Omental fat pad (tissue), 4 donors: ENCODE measurements at places on chromosomes 4 and X.

DNA sequence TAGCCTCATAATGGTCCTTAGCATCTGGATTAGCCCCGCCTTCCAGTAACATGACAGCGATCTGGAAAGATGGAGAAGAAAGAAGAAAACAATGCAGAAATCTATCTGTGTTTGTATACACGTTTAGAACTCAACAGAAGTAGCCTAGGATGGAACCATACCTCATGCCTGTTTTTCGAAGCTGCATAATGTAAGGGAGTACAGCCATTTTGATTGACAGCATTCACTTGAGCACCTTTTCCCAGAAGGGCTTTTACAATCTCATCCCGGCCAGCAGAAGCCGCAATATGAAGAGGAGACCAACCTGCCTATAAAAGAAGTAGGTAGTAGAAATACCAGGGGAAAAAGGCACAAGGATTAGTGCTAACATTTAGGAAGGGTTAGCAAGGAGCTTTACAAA is 3.5 kb downstream of the PSMD10 start:
- no peak for DNase-seq

GRCh38 chrX:103254171-103254824 is 657 bp downstream of the TCEAL8 start:
- DNase-seq, result no peak

DNA sequence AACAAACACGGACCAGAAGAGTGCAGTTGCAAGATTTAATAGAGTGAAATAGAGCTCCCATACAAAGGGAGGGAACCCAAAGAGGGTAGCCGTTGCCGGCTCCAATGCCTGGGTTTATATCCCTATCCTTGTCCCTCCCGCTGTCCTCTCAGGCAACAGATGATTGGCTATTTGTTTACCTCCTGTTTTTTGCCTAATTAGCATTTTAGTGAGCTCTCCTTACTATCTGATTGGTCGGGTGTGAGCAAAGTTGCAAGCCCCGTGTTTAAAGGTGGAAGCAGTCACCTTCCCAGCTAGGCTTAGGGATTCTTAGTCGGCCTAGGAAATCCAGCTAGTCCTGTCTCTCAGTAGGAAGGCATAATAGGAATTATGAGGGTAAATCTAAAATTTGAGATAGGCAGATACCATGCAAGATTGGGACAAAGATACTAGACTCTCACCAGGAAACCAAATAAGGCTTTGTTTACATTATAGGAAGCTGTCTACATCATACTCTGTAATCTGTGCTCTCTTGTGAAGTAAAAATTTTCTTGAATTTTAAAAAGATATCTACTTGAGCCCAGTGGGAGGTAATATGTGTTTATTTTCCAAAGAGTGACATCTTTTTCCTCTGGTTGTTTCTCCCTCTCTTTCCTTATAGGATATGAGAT is 65.9 kb downstream of the ATP10D start:
- no peak for DNase-seq

GRCh38 chr4:76697129-76697803 is 200.7 kb downstream of the SOWAHB start:
- no peak for DNase-seq

DNA sequence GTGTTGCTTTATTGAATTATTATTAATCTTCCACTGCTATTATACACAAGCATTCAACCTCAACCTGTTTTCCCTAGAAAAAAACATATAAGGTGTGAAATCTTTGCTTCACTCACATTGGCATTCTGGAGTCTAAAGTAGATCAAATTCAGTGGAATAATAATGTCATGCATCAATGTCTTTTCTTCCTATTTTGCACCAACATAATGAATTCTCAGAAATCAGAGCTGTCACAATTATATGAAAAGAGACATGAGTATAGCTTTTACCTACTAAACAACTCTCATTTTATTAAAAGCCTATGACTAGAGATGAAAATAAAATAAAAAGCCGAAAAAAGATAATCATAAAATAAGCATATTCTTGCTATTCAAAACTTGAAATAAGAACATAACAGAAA is 96.3 kb upstream of the QRFPR start:
- no peak for DNase-seq

DNA sequence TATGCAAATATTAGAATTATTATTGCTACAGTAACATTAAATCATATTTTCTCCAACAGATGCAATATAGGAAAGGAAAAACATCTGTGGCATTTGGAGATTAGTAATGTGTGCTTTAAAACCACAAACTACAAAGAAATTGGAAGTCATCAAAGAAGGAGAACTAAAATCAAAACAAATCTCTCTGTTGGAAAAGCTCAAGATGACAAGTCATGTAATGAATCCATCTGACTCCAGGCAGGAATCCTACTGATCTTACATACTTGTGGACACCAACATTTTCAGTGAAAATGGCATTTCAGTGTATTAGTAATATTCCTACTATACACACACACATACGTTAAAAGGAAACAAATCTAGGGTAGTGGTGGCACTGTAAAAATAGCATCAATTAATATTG is 98.2 kb downstream of the SLC39A8 start:
- no peak for DNase-seq

- DNase-seq, result no peak
These were observed 833.5 kb upstream of the GALNTL6 start for GRCh38 chr4:170979736-170980135.

- no peak for DNase-seq
These were observed 296.1 kb downstream of the TRIML1 start for GRCh38 chr4:188435381-188435780.

- no peak for DNase-seq
These were observed 118.4 kb downstream of the FAM53A start for GRCh38 chr4:1565598-1566295.

DNA sequence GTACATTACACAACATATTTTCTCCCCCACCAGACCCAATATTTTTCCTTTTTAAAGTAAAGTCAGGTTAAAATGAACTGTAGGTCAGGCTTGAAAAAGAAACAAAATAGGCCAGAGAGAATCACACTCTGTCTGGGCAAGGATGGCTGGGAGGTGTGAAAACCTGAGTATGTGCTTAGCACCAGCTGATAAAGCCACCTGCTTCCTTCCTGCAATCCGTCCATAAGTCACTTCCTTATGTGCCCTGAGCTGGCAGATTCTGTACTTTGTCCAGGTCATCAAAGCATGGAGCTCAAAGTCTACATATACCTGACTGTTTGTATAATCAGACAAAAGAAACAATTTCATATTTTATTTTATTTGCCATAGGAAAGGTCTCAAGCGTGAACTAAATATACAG is 37.7 kb downstream of the ANTXR2 start:
- DNase-seq, result no peak

- DNase-seq, result no peak
These were observed 6.2 kb upstream of the CSF2RA start for GRCh38 chrX:1262369-1262768.

DNA sequence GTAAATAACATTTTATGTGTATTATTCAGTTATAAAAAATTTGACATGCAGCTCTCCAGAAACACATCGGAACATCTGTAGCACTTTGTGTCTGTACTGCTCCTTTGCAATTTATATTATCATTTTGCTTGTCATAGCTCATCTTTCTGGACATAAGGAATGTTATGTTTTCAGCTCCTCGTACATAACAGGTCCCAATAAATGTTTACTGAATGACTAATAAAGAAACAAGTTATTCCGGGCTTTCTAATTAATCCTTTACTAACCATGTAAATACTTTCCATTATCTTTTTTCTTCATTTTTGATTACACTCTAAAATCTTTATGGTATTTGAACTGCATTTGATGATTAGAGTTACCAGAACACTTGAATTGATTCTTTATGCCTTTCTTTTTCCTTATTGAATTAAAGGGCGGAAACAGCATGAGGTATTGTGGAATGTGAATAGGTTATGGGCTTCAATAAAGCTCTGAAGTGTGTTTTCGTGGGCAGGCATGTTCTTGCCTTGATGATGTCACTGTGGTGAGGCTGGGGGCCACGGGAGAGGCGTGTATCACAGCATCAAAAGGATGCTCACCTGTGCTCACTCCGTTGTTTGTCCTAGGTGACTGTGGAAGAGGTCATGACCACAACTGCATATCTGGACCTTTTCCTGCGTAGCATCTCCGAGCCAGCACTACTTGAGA is 131.6 kb downstream of the GATB start:
- DNase-seq, result no peak

GRCh38 chr4:158590306-158590705 is 68.6 kb downstream of the RXFP1 start:
- DNase-seq, result no peak

GRCh38 chr4:25330335-25330734 is 17.8 kb downstream of the ZCCHC4 start:
- DNase-seq, result no peak

- DNase-seq, result no peak
These were observed 565.1 kb upstream of the NDST4 start for GRCh38 chr4:115678425-115678941.

- no peak for DNase-seq
These were observed 67.6 kb downstream of the ELOVL6 start for GRCh38 chr4:110130576-110131358.

- no peak for DNase-seq
These were observed 1329.1 kb downstream of the PCDH18 start for GRCh38 chr4:136203199-136203598.

GRCh38 chrX:29136904-29137303 is 549.7 kb downstream of the IL1RAPL1 start:
- DNase-seq, result no peak

DNA sequence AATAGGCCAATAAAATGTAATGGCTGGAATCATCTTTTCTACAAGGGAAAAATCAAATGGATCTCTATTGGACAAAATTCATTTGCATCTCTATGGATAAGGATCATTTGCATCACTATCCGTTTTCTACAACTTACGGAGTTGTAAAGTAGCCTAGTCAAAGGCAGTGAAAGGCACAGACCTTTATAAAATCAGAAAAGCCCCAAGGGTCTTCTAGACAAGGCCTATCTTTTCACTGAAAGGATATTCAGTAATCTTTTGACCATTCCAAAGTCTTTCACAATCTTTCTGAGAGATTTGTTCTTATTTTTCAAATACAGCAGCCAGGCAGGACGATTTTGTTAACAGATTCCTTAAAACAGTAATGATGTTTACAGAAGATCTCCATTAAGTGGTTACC is 119.5 kb upstream of the JADE1 start:
- no peak for DNase-seq

- DNase-seq, result no peak
These were observed 300.9 kb downstream of the SPIN4 start for GRCh38 chrX:63050225-63050624.

GRCh38 chrX:2928191-2928582 is 952 bp downstream of the ARSD start:
- no peak for DNase-seq

DNA sequence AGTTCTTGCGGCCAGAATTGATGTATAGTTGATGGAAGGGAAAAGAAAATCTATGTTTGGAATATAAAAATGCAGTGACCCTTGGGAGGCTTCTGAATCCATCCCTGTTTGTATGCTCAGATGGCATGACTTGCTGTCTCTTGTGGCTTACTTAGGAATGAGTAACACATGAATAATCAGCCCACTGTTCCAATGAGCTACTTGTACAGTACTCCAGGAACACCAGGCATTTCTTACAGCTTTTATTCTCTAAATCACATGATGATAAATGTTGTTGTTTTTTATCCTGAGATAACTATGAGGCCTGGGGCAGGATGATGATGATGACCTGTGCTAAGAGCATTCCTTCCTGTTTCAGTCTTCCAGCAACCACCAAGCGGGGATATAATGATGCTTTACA is 18.9 kb downstream of the TMPRSS11E start:
- no peak for DNase-seq

GRCh38 chr4:168694667-168695066 is 197.8 kb downstream of the PALLD start:
- no peak for DNase-seq

DNA sequence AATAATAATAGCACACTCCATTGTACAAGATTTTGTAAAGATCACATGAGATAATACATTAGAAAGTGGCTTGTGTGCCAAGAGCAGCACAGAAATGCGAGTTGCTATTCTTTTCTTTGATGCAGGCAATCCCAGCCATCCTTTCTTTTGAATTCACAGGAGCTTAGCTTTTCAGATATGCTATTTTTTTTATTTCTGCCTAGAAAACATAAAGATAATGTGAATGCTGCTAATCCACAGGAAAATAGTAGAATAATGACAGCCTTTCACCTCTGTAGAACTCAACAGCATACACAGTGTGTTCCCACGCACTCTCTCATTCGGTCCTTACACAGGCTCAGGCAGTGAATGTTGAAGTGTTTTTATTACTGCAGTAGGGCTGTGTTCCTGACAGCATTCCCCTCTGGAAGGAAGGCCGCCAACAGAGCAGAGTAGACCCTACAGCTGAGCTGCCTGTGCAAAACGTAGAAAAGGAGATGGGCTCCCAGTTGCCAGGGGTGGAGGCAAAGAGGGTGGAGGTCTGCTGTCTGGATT is 138.8 kb upstream of the TAPT1 start:
- DNase-seq, result no peak

GRCh38 chrX:71067712-71068043 is 456 bp downstream of the SNX12 start:
- no peak for DNase-seq

DNA sequence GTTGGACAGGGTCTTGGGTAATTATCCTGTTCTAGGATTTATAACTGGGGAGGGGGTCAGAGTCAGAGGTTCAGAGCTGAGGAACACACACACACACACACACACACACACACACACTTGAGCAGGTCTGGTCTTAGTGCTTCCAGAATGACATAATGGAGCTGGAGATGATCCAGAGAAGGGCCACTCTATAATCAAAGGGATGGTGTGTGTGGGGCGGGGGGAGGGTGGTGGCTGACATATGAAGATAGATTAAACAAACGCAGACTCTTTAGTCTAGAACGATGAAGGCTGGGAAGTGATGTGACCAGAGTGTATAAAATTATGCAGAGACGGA is 434 bp upstream of the TMEM255A start:
- no peak for DNase-seq

DNA sequence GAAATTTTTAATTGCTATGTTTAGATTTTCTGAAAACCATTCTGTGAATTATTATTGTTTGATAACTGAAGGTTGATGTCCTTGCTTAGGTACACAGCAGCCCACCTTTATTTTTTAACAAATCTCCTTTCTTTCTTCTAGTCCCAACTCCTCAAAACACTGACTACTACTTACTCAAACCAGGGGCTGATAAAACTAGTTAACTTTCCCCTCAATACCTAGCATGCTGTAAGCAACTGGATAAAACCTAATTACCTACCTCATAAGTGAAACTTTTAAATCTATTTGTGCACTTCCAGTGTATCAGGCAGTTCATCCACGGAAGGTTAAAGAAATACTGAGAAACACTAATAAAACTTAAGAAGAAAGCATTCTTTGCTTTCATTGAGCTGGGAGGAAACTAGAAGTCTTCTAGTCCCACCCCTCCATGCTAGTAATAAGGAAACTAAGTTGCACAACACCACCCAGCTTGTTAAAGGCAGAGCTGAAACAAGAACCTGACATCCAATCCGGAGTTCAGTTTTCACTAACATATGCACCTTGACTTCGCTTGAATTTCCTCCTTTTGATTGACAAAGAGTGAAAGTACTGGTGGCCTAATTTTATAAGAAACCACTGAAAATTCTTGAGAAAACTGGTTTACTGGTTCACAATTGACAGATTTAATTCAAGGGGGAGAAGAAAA is 180.2 kb upstream of the TET2 start:
- no peak for DNase-seq

GRCh38 chrX:119991005-119991787 is 47.6 kb upstream of the NKAP start:
- DNase-seq, result no peak

GRCh38 chr4:18081708-18082107 is 60.2 kb upstream of the LCORL start:
- no peak for DNase-seq
